ENCODE measurements at places on chromosomes 1 and 21.

DNA sequence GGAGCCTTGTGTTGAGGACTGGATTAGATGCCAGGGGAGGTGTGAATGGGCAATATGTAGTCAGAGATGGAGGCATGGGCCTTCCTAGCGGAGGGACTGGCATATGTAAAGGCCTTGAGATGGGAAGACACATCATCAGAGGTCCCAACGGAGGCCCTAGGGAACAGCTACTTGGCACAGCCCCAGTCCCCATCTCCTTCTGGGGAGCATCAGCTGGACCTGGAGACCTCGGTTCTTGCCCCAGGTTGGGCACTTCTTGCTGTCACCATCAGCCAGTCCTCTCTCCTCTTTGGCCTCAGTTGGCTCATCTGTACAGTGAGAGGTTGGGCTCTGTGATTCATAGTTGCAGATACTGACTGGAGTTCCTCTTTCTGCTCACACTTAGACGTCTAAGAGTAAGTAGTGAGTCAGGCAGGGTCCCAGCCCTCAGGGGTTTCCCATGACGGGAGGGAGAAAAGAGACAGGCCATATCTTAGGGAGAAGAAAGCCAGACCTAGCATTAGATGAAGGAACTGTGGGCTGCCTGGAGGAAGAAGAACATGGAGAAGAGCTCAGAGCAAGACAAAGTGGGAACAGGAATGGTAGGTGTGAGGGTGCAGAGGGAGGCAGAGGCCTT lies 3.4 kb upstream of the MARCKSL1 start:
- peak; percentile 42 for DNase-seq

DNA sequence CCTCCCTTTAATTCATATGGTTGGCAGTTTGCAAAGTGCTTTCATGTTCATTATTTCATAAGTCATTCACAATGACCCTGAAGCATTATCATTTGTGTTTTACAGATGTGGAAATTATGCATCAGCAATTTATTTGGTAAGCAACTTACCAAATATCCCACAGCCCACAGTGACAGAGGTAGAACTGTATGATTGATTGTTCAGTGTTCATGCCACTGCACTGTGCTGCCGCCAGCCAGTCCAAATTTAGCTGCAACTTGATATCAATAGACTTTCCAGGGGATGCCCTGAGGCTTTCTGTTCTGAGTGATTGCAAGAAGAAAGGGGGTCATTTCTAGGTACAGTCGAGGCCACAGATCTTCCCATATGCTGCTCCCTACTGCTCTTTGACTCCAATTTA lies 380.3 kb downstream of the PLPP3 start:
- no peak for DNase-seq

DNA sequence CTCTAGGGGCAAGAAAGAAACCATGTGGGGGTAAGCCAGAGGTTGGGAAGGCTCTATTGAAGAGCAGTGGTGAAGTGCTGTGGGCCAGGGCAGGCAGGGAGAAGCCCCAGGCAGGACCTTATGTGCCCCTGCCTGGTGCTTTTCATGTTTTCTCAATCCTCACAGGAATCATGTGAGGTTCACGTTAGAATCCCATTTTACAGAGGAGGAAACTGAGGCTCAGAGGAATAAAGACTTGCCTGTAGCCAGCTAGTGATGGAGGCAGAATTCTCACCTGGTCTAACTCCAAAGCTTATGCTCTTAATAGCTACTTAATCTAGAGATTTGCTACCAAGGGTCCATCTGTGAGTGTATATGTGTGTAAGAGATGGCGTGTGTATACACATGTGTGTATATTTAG lies 4.2 kb downstream of the TTC22 start:
- DNase-seq: no peak

GRCh38 chr1:235277709-235278108 lies 50.3 kb downstream of the ARID4B start:
- DNase-seq: no peak

DNA sequence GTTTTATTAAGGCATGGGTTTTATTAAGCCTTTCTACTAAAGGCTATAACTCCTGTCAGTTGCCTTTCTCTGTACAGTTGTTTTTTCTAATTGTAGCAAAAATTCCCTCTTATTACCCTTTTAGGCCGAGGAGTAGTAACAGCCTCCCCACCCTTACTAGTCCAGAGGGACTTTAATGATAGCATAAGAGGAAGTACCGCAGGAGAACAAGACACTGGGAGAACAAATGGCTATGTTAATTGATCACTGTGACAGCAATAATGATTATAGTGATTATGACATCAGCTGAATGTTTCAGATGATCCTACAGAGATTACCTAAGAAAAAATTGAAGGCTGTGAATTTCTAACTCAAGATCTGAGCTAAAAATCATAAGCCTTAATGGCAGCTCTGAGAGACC lies 383.0 kb upstream of the PTBP2 start:
- DNase-seq: no peak

DNA sequence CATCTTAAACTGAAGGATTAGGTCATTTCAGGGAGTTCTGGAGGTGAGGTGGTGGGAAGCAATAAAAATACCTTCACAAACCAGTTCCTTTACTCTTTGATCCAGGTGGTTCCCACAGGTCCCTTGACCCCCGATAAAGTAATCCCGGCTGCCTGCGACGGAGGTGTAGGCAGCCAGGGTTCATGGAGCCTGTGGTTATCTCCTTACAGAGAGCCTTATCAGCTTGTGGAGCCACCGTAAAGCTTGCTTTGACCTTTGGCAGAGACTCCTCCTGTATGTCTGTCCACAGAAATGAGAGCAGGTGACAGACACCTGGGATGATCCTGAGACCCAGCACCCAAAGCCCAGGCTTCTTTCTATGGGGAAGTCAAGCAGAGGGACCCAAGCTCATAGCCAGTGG lies 243.4 kb downstream of the KIF26B start:
- DNase-seq: no peak

All from activated naive CD4-positive, alpha-beta T cell treated with anti-CD3 and anti-CD28 coated beads, Interleukin-2, amount 50 U/mL, for 16 hours (primary cell).